RCC 7860 (cell line): ENCODE measurements at places on chromosomes 5 and 9.
A peak's percentile ranks its signal among the peaks of the same experiment; 100 is the strongest.

DNA sequence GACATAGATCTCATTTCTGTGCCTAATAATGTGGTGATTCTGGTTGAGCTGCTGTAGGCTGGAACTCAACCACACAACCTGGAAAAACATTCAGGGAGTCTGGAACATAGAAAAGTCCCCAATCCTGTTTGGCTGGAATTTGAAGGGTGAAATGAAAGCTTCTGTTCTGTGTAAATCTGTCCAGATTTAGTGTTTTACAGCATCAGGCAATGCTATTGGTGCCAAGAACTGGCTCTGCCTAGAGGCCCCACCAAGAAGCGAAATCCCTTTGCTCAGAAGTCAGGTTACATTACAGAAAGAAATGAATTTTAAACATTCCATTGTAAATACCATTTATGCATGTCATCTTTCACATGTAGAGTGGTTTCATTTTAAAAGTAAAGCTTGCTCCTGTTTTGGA is 56.3 kb downstream of the TMEM174 start:
- no peak for DNase-seq

GRCh38 chr5:113806250-113806649 is 292.8 kb downstream of the YTHDC2 start:
- DNase-seq = no peak

- no peak for DNase-seq
These were observed 328.7 kb downstream of the MARCHF11 start for GRCh38 chr5:15850939-15851341.

DNA sequence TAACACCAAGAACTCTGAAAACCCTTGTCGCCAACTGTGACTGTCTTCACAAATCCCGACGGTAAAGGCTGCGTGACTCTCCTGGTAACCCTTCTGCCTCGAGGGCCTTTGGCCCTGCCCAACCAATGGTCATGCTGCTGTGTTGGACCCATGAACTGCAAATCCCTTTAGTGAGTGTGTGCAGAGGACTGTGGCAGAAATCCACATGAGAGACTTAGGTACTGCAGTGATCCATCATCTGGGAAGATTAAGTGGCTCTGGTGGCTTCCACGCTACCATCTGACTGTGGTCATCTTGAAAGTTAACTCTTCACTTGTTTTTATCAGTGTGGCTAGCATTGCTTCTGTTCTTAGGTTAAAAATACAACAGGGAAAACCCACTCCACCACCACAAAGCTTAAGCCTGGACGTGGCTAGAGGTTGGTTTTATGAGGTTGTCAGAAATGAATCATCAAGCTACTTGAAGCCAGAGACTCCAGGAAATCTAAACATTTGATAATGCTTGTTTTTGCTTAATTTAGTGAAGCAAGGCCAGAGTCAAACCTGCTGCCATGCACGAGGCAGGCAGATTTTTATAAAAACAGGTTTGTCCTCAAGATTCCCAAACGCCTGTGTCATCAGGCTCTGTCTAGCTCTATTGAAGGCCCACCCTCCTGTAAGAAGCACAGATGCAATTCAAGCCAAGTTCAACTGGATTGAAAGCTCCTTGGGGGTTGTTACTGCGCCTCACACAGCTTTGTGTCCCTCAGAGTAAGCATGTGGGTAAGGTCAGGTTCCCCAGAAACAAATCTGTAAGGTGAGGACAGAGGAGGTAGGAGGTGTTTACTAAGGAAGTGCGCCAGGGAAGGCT is 52.7 kb upstream of the ERCC6L2 start:
- peak; percentile 92 for DNase-seq

DNA sequence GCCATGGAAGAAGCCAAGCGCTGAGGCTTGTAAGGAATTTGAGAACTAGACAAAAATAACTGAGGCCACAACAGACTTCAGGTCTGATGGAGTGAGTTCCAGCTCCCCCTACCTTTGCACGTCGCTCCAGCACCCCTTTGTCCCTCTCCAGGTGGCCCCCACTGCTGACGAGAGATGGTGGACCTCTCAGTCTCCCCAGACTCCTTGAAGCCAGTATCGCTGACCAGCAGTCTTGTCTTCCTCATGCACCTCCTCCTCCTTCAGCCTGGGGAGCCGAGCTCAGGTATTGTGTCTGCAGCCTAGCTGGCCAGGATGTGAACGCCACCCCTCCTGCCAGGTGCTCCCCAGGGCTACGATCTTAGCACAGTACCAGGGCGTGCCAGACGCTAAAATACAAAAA is 5.2 kb downstream of the BTNL9 start:
- no peak for DNase-seq
